Fibroblast of villous mesenchyme (primary cell): ENCODE measurements at places on chromosomes 1 and 21. TPM values are rescaled to one million over a fixed set of nuclear protein-coding genes. Genes with fewer than 3 reads are reported as not detected.

- no peak for DNase-seq
Measured at GRCh38 chr1:152871731-152872126, 6.4 kb upstream of the SMCP start.

GRCh38 chr1:65065524-65066418, 82.2 kb upstream of the AK4 start:
- no peak for DNase-seq

DNA sequence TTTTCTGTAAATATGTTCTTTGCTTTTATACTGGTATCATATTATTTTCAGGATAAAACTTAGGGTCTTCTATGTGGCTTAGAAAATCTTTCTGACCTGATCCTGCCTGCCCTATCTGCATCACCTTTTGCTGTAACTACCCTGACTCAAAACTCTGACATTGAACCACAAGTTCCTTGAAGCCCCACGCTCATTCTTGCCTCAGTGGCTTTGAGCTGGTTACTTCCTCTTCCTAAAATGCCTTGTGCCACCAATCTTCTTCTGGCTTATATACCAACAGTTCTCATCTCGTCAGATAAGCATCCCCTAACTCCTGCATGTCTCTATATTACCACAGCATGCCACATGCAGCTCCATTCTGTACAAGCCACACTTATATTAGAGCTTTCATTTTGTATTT, 84.5 kb upstream of the LRRC7 start:
- no peak for DNase-seq

Gene ASCL5
- total RNA-seq, result not detected in 2 replicates

Gene NECTIN4
- 0.32 and 2.6 TPM in 2 replicates for total RNA-seq

GRCh38 chr1:220670365-220670764, 19.8 kb upstream of the C1orf115 start:
- no peak for DNase-seq

DNA sequence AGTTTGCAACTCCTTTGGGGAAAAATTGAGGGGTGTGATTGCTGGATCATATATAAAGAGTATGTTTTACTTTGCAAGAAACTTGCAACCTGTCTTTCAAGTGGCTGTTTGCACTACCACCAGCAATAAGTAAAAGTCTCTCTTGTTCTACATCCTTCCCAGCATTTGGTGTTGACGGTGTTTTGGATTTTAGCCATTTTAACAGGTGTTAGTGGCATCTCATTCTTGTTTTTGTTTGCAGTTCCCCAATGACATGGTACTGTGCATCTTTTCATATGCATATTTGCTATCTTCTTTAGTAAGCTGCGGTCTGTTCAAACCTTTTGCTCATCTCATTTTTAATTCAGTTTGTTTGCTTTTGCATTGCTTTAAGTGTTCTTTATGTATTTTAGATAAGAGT, 535.5 kb downstream of the LRRIQ3 start:
- DNase-seq, result no peak

Gene GPR37L1
- total RNA-seq, result under 0.01 TPM in 1 of 2 replicates, not detected in the other

DNA sequence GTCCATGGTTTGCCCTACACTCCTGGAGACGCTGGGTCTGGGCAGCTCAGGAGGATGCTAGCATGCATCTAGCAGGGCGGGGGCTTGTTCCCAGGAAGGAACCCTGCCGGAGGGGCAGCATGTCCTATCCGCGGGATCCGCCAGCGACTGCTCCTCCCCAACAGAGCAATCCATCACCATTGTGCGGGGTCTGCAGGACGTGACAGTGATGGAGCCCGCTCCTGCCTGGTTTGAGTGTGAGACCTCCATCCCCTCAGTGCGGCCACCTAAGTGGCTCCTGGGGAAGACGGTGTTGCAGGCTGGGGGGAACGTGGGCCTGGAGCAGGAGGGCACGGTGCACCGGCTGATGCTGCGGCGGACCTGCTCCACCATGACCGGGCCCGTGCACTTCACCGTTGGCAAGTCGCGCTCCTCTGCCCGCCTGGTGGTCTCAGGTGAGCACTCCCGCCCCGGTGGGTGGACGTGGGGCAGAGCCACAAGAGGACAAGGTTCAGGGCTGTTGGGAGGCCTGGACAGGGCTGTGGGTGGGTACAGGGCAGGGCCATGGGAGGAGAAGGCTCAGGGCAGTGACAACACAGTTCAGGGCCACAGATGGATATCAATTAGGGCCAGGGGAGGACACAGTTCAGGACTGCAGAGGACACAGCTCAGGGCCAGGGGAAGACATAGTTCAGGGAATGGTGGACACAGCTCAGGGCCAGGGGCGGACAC, 71.3 kb downstream of the OBSCN start:
- no peak for DNase-seq

DNA sequence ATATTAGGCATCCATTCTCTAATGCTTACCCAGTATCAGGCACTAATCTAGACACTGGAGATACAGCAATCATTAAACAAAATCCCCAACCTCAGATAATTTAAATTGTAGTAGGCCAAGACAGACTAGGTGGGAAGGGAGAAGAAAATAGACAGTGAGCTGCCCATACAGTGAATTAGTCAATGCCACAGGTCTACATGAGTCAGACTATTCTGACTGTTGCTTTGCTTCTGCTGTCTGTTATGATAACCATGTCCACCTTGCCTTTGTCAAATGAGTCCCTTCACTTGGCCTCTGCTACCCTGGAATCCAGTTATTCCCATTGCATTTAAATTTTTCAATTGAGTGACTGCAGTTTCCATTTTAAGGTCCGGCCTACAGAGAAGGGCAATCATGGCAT, 59.5 kb downstream of the PIK3R3 start:
- no peak for DNase-seq

Gene CRYAA
- total RNA-seq, result not detected in 2 replicates

- peak; percentile 38 for DNase-seq
Measured at GRCh38 chr1:245301162-245301580, 146.4 kb downstream of the KIF26B start.

GRCh38 chr1:15994590-15995351, 9.3 kb upstream of the SRARP start:
- peak; percentile 73 for DNase-seq

DNA sequence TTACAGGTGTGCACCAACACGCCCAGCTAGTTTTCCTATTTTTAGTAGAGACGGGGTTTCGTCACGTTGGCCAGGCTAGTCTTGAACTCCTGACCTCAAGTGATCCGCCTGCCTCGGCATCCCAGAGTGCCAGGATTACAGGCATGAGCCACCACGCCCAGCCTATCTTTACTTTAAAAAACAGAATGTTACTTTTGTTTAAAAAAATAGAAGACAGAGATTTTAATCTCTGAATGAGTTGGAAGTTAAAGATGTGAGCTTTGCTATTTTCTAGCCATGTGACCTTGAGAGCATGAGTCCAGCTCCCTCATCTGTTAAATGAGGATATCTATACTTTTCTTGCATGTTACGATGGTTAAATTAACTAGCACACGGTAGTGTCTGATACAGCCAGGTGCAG, 3.9 kb upstream of the PUM1 start:
- DNase-seq, result peak; percentile 12

- DNase-seq, result no peak
Measured at GRCh38 chr1:32611859-32612188, 38.5 kb downstream of the ZBTB8OS start.

DNA sequence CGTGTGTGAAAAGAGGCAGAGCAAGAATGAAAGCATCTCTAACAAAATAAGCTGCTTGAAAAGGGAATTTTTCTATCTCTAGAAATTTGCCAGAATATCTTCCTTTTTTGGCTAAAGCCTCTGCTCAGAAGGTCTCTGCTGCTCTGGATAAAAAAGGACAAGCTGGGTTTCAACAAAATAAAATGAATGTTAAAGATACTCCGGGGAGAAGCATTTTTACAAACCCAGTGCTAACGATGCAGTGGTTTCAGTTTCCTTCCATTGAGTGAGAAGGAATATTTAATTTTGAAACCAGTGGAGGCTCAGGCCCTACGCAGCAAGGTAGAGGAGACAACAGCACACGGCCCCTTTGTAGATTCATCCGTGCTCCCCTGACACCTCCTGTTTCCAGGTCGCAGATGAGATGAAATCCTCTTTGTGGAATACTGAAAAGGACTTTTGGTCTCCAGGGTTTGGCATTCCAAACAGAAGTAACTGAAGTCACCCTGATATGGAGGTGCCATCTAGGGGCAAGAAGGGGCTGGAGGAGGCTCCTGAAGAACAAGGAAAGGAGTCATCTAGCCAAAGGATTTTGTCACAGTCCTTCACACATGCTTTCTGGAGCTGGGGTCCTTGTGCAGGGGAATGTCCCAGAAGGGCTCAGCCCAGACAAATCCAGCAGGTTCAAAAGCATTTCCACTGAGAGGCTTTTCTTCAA, 65.7 kb upstream of the SYT6 start:
- DNase-seq, result peak; percentile 26

GRCh38 chr1:214685906-214686305, 82.9 kb downstream of the CENPF start:
- no peak for DNase-seq

Gene ANKRD35
- total RNA-seq, result 1.3 TPM in 2 replicates

GRCh38 chr1:9724706-9725476, 73.4 kb downstream of the PIK3CD start:
- peak; percentile 51 for DNase-seq

Gene WNT4
- total RNA-seq, result 0.43 and 0.64 TPM in 2 replicates

Gene RGS8
- not detected in 2 replicates for total RNA-seq

DNA sequence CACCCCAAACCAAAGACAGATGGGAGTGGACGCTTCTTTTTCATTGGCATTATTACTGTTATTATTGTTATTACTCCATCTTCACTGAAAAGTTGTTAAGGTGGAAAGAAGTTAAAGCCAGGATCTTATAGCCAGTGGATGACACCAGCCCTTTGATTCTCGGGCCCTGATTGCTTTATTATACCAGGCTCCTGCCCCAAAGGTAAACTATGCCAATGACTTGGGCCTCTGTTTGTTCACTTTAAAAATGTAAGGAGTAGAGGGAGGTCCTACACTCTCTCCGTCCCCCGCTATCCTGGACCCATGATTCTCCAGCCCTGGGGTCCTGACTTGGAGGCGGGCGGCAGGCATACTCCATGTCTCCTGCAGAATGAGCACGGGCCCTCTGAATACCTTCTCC, 106.8 kb downstream of the TOMM20 start:
- no peak for DNase-seq

Gene C1orf52
- 14.2 and 23.7 TPM in 2 replicates for total RNA-seq

DNA sequence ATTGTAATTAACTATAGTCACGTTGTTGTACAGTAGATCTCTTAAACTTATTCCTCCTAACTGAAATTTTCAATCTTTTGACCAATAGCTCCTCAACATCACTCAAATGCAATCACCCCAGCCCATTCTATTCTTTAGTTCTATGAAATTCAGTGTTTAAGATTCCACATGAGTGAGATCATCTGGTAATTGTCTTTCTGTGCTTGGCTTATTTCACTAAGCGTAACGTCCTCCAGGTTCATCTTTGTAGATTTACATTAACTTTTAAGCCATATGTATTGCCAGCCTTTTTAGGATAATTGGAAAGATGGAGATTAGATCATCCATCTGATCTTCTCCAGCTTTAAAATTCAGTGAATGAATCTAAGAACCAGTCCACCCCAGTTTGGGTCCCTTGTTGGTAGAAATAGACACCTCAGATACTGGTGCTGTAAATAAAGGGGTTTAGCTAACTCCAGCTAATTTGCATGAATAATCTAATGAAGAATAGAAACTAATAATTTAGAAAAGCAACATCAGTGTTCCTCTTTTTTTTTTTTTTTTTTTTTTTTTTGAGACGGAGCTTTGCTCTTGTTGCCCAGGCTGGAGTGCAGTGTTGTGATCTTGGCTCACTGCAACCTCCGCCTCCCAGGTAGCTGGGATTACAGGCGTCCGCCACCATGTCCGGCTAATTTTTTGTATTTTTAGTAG, 7.0 kb downstream of the S100A10 start:
- no peak for DNase-seq

Gene CELA3B
- not detected in 2 replicates for total RNA-seq

Gene MAEL
- 8.6 and 11.3 TPM in 2 replicates for total RNA-seq

Gene CNIH3
- total RNA-seq, result 3.9 and 11.3 TPM in 2 replicates

GRCh38 chr1:8202182-8202905, 115.6 kb upstream of the SLC45A1 start:
- DNase-seq, result peak; percentile 96

DNA sequence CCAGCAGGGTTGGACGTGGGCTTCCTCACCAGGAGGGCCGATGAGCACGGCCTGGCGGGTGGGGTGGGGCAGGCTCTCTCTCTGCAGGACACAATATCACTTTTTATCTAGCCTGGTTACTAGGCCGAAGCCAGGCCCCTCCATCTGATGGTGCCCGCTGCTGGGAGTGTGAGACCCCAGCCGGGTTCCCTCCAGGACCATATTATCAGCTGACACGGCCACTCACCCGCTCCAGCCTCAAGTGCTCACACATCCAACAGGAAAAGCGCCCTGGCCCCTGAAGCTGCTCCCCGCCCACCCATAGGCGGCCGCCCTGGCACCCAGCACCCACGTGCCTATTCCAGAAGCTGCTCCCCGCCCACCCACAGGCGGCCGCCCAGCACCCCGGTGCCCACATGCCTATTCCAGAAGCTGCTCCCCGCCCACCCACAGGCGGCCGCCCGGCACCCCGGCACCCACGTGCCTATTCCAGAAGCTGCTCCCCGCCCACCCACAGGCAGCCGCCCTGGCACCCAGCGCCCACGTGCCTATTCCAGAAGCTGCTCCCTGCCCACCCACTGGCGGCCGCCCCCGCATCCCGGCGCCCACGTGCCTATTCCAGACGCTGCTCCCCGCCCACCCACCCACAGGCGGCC, 5.0 kb downstream of the SLC19A1 start:
- DNase-seq, result no peak

- no peak for DNase-seq
Measured at GRCh38 chr1:207628776-207629175, 16.2 kb upstream of the CR1L start.

- DNase-seq, result no peak
Measured at GRCh38 chr21:33403128-33403785, at the start of gene IFNGR2. Gene IFNGR2 (plus strand): TSS chr21:33403413. CDS start chr21:33403544, 131 bp downstream.

DNA sequence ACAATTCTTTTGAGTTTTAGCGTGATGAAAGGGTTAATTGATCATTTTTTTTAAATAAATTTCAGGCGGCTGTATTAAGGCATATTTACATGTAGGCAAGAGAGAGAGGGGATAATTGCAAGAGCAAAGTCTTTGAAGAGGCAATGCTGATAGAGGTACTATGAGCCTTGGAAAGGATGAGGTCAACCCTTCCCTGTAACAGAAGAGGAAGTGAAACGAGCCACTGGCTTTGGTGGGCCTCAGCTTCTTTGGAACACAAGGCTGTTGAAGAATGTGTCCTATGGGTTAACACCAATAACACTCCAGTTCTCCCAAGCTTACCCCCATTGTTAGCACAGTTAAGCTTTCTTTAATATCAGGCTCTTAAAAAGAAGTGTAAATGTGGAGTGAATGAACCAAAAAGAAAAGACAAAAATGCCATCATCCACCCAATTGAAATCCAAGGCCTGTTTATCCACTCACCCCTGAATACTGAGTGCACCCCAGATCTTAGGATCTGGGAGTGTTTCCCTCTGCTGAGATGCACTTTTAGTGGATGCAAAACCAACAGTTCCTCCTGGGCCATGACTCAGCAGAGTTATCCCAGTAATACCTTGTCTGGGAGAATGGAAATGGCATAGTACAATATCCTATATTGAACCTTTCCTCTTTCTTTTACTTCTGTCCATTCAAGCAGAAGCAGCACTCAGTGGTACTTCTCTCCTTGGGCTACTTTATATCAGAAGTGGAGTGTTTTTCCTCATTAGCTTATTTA, 216.4 kb downstream of the SLC44A5 start:
- DNase-seq, result no peak

GRCh38 chr1:22721122-22721873, 10.7 kb downstream of the EPHB2 start:
- no peak for DNase-seq
